ENCODE measurements at places on chromosomes 2 and 18. TPM values are rescaled to one million over a fixed set of nuclear protein-coding genes. Genes with fewer than 3 reads are reported as not detected.

PLGLB2 gene
- 0.05 TPM for total RNA-seq

DNA sequence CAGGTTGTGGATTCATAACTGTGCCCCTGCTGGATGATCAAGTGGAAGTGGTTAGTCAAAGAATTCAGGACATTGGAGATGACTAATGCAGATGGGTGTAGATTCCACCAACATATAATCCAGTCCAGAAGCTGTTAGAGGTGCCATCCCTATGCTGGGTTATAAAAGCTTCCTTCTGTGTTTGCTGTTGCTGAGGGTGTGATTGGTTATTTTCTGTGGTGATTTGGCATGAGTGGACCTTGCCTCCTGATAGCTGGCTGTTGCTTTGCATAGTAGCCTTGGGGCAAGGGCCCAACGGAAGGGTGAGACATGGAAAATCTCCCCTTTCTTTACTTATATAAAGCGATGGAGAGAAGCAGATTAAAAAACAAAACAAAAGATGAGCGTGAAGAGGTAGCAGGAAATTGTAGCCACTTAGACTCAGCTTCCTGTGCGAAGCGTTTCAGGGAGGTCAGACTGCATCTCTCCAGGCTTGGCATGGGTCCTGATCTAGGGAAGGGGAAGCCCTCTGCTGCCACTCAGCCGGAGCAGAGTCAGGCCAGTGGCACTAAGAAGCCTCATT, 190.4 kb downstream of the FMNL2 start:
- peak; percentile 96 for DNase-seq

- DNase-seq, result no peak
Observed at GRCh38 chr18:7459851-7460770, 107.0 kb upstream of the PTPRM start.

DNA sequence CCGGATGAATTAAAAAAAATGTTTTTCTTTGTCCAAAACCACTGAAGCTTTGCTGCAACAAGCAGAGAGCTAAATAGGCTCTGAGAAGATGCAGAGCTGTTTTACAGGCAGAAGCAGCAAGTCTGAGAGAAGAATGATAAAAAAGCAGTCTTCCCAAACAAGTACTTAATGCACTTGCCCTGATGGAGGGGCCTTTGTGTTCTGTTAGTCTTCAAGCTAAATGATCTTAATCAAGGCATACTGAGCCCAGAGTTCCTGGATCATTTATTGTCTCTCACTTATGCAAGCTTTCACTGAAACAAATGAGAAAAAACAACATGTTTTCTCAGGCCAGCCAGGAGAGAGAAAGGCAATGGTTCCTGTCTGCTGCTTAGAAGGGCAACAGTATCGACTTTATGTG, 152.5 kb downstream of the CLIP4 start:
- no peak for DNase-seq

GRCh38 chr2:239802185-239802649, 222.9 kb downstream of the NDUFA10 start:
- no peak for DNase-seq

UGT1A3 gene
- total RNA-seq, result not detected

CLASP1 gene
- total RNA-seq, result 40.6 TPM

GRCh38 chr18:1994471-1994870, 576.8 kb downstream of the METTL4 start:
- no peak for DNase-seq

CTLA4 gene
- total RNA-seq, result not detected

FOSL2 gene
- total RNA-seq, result 75.2 TPM

OTOS gene
- not detected for total RNA-seq

ALLC gene
- not detected for total RNA-seq

- no peak for DNase-seq
Observed at GRCh38 chr2:15942711-15943345, 2.5 kb downstream of the MYCN start.

HADHB gene
- total RNA-seq, result 55.6 TPM

ALK gene
- 0.37 TPM for total RNA-seq

GRCh38 chr2:169143998-169144397, 74.6 kb downstream of the DHRS9 start:
- DNase-seq, result no peak

TDRD15 gene
- not detected for total RNA-seq

NEURL3 gene
- 1.1 TPM for total RNA-seq

DNA sequence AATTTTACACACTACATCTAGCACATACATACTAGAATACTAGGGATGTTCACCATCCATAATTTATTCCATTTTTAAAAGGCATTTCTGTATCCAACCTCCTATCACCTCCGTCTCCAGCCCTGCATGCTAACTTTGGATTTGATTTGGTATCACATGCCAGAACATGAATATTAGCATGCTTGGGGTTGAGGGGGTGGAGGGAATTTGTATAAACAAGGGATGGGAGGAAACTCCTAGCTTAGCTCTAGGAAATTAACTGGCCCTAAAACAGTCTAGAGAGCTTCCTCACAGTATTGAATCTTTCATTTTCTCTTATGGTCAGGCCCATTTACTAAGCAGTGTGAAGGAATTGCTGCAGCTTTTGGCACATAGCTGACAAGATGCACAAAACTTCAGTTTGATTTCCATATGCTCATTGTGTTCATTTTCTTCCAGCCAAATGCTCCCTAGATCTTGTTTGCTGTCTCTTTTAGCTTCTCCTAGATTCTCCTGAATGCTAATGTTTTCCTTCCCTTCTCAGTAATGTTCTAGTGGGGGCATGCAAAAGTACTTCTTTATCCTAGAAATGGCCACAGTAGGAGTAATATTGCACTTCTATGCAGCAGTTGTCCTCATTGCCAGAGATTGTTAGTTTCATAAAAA, 135.2 kb downstream of the VWC2L start:
- DNase-seq, result no peak

GRCh38 chr2:241879326-241879725, 9.8 kb downstream of the RTP5 start:
- no peak for DNase-seq

UGT1A7 gene
- not detected for total RNA-seq

- peak; percentile 31 for DNase-seq
Observed at GRCh38 chr18:56702946-56703345, 51.8 kb downstream of the WDR7 start.

DNA sequence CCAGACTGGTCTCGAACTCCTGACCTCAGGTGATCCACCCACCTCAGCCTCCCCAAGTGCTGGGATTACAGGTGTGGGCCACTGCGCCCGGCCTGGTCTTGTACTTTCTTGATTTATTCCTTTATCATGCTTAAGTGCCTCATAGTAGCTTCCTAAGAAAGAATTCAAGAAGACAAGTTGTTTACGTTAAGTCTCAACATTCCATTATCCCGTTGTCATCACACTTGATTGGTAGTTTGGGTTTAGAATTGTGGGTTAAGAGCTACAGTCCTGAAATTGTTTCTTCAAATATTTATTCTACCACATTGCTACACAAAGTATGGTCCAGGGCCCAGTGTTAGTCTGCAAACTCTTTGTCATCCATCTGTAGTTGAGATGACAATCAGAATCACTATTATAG, 194.0 kb downstream of the VWC2L start:
- peak; percentile 82 for DNase-seq

- no peak for DNase-seq
Observed at GRCh38 chr2:160460333-160460731, 33.3 kb downstream of the RBMS1 start.
